ENCODE measurements at places on chromosomes 5 and 9. TPM values are rescaled to one million over a fixed set of nuclear protein-coding genes. Genes with fewer than 3 reads are reported as not detected.
A peak's percentile ranks its signal among the peaks of the same experiment; 100 is the strongest.

The N4BP3 gene
- 31.8 TPM for polyA plus RNA-seq

- DNase-seq = no peak
Observed at GRCh38 chr5:140114341-140115185, 654 bp downstream of the PURA start.

The BTNL3 gene
- polyA plus RNA-seq = not detected

The C9orf153 gene
- 0.22 TPM for polyA plus RNA-seq

- no peak for DNase-seq
Observed at GRCh38 chr9:77981332-77981731, 50.3 kb downstream of the GNAQ start.

The FNBP1 gene
- polyA plus RNA-seq = 19.8 TPM

The EGFLAM gene
- 37.6 TPM for polyA plus RNA-seq

DNA sequence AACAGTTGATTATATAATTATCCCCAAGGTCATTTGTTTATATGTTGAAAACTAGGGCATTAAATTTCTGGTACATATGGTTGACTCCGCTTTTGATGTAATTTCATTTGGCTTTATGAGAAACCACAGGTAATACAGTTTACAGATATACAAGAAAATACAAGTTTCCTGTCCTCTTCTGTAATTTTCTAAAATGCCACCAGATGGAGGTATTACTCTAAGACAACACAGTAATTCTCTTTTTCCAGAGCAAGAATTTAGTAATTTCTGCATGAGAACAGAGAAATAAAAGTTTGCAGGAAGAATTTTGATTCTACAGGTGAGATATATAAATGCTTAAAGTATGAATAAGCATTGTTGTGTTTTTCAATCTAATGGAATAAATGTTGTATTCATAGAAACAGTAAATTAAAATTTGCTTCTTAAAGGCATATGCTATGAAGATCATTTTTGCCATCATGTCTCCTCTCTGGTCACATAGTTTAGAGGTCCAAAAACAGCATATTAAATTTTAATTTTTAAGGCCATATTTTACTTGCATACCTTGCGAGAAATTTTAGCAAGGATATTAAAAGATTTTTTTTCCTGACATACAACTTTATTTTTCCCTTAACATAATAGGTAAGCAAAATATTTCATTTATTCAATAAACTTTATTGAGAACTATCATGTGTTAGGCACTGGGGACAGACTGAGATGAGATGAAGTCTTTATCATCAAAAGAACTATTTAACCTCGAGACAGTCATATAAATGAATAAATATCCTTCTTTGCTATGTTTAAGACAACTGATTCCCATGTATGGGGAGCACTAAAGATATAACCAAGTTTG, 22.7 kb downstream of the CHD1 start:
- peak; percentile 32 for DNase-seq

- no peak for DNase-seq
Observed at GRCh38 chr5:56064984-56065383, 70.2 kb upstream of the IL6ST start.

GRCh38 chr5:67720162-67720772, 495.3 kb upstream of the PIK3R1 start:
- no peak for DNase-seq

DNA sequence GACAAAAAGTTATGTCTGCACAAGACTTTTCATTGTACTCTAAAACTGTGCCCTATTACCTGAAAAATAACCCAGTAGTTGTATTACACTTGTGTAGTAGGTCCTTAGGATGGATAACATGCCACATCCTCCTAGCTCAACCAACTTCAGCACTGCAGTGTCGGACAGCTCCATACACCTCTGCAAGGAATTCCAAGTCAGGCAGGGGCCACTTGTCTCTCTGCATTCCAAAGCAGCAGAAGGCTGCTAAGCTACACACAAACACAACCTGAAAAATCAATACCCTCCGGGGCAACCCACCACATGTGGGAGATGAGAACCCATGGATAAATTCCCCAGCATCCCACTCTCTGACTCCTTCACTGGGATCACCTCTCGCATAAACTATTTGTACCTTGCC, 50.2 kb downstream of the MED10 start:
- DNase-seq = peak; percentile 5

- DNase-seq = no peak
Observed at GRCh38 chr5:76582230-76583162, 40.7 kb downstream of the F2RL2 start.

DNA sequence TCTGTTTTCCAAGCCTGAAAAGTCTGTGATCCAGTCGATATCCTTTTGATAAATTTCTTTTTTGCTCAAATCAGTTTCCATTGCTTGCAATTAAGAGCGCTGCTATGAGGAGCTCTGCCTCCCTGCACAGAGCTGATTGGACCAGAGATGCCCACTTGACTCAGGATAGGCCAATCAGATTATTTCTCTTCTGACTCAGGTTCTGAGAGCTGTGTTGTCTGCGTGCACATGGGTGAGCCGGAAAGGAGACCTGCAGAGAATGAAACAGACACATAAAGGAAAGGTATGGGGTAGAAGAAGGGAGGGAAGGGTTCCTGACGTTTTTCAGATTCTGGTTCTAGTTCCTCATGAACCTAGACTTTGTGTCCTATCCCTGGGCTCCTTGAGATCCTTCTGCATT, 15.8 kb upstream of the FABP6 start:
- no peak for DNase-seq

DNA sequence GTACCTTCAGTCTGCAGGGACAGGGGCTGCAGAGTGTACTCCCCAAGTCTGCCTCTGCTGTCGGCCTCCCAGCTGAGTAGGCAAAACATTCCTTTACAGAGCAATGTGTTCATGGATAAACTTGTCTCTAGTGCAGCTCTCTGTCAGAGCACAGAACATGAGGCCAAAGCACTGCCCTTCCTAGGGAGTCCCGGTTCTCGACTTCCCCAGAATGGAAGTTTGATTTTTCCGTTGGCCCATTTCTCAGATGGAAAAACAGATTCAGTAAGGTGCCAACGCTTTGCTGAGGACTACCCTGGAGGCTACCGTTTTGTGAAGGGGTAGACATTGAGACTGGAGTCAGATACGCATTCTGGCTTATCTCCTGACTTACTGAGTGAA, 422 bp upstream of the TRIM32 start:
- DNase-seq = no peak

GRCh38 chr9:83130541-83130940, 67.6 kb upstream of the RASEF start:
- DNase-seq = no peak

DNA sequence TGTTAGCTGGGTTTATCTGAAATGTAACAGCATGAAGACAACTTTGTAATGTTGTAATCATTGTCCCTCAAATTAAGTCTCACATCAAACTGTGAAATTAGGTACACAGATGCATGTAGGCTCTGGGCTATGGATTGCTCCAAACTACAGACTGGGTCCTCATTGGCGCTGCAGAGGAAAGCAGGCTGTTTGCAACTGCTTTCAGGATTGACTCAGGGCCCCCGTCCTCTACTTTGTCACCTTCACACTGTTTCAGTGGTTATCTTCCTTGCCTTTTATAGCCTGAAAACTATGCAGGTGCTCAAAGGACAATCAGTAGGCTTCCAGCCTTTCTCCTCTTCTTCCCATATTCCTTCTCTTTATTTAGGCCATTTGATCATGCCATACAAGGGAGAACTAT, 18.0 kb downstream of the GRAMD2B start:
- DNase-seq = no peak

The BAAT gene
- polyA plus RNA-seq = 0.66 TPM

The ORM2 gene
- 0.37 TPM for polyA plus RNA-seq

DNA sequence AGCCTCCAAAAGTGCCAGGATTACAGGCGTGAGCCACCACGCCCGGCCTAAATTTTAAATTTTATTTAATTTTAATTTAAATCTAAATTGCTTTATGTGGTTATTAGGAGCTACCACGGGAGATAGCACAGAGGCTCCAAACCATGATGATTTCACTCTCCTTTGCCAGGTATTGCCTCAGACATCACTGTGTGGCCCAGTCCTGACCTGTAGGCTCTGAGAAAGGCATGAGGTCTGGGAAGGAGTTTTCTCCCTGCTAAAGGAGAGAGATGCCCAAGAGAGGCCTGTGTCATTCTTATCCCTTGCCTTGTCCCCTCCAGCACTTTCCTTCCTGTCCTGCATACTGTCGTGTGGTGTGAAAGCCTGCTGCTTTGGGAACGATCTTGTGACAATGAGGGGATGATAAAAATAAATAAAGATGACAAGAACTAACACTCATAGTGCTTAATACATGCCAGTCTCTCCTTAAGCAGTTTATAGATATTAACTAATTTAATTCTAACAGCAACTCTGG, 37.0 kb upstream of the BASP1 start:
- DNase-seq = no peak

GRCh38 chr5:74595143-74595925, 45.2 kb downstream of the ENC1 start:
- no peak for DNase-seq

DNA sequence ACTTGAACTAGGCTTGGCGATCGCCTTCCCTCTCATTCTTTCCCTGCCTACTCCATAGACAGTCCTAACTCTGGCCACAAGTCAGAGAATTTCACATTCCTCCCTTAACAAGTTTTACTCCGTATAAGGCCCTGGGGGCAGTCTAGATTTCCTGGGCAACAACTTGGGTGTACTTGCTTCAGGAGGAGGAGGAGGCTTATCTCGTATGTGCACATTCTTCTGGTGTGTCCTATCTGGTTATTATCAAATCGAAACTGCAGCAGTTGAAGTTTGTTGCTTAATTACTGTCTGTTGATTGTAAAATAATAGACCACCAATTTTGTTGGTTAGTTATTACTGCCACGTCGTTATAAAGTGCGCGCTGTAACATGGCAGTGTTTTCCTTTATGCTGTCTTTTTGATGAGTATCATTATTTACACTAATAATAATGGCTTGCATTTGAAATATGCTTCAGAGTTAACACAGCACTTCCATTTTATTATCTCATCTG, 42.0 kb downstream of the PIP5K1B start:
- DNase-seq = no peak

The LHX2 gene
- polyA plus RNA-seq = 2.0 TPM
